T-helper 9 cell (primary cell): ENCODE measurements at places on chromosomes 13 and 19.
A peak's percentile ranks its signal among the peaks of the same experiment; 100 is the strongest.

- peak; percentile 32 for DNase-seq
Measured at GRCh38 chr19:16338470-16339360, 14.1 kb downstream of the KLF2 start.

- no peak for DNase-seq
Measured at GRCh38 chr13:50526661-50527071, 316.8 kb downstream of the DLEU7 start.

DNA sequence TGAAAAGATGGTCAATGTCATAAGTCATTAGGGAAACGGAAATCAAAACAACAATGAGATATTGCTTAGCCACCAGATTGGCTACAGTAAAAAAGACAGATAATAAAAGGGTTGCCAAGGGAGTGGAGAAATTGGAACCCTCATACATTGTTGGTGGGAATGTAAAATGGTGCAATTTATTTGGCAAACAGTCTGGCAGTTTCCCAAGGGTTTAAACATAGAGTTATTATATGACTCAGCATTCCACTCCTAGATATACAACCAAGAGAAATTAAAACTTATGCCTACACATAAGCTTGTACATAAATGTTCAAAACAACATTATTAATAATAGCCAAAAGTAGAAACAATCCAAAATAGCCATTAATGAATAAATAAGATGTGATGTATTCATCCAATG lies 9.9 kb upstream of the ZNF227 start:
- no peak for DNase-seq

DNA sequence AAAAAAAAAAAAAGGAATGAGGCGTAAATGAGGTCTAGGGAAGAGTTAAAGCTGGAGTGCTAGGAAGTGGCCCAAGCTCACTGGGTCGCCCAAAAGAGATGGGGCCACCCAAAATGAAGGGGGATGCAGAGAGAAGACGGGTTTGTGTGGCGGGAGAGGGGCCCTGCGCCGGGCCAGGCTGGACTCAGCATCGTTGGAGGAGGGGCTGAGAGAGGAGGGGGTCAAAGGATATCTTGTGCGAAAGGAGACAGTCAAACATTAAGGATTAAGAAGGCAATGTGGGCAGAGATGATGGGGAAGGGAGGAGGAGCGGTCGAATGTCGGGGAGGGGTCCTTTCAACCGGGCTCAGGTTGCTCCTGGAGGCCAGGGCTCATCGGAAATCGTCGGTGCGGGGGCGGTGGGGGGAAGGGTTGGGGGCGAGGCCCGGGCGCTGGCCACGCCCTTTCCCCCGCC lies 825 bp upstream of the CARM1 start:
- no peak for DNase-seq

DNA sequence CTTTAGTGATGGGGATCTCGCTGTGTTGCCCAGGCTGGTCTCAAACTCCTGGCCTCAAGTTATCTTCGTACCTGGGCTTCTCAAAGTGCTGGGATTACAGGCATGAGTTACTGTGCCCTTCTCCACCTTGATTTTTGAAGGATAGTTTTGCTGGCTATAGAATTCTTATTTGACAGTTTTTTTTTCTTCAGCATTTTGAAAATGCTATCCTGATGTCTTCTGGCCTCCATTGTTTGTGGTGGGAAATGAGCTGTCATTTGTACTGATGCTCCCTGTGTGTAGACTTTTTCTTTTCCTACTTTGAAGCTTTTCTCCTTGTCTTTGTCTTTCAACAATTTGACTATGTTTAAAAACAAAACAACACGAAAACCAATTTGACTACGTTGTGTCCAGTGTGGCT lies 54.2 kb downstream of the SIPA1L3 start:
- DNase-seq, result no peak

DNA sequence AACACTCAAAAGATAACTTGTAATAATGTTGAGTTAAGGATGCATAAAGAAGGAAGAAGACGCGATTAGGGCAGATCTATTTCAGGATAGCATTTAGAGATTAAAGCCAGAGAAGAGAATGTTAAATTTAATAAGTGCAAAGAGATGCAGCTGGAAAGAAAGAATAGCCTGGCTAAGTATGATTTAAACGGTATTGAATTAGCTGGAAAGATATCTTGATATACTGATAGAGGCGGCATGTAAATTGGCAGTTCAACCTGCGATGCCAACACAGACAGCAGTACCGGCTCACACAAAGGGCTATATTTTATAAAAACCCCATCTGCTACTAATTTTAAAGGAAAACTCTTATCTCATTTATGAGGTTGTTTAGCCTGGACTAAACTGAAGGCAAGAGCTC lies 121.4 kb downstream of the ENOX1 start:
- DNase-seq, result no peak

- no peak for DNase-seq
Measured at GRCh38 chr13:80012251-80012650, 328.7 kb downstream of the SPRY2 start.

DNA sequence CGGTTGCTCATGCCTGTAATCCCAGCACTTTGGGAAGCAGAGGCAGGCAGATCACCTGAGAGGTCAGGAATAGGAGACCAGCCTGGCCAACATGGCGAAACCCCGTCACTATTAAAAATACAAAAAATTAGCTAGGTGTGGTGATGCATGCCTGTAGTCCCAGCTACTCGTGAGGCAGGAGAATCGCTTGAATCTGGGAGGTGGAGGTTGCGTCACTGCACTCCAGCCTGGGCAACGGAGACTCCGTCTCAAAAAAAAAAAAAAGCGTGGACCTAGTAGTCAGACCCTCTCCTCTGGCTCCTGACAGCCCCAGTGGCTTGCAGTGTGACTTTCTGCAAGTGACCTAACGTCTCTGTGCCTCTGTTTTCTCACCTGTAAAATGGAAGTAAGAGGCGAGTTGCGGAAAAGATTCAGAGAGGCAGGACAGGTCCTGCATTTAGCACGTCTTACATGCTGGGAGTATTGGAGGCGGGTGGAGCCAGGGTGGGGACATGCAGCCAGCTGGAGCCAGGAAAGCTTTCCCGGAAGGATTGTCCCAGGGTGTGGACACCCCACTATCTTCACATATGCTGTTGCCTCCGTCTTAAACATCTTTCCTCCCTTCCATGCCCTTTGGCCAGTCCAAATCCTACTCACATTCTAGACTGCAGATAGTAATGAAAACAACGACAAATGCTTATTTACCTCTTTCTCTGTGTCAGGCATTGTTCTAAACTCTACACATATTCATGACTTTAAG lies 2.9 kb downstream of the TUBB4A start:
- no peak for DNase-seq

DNA sequence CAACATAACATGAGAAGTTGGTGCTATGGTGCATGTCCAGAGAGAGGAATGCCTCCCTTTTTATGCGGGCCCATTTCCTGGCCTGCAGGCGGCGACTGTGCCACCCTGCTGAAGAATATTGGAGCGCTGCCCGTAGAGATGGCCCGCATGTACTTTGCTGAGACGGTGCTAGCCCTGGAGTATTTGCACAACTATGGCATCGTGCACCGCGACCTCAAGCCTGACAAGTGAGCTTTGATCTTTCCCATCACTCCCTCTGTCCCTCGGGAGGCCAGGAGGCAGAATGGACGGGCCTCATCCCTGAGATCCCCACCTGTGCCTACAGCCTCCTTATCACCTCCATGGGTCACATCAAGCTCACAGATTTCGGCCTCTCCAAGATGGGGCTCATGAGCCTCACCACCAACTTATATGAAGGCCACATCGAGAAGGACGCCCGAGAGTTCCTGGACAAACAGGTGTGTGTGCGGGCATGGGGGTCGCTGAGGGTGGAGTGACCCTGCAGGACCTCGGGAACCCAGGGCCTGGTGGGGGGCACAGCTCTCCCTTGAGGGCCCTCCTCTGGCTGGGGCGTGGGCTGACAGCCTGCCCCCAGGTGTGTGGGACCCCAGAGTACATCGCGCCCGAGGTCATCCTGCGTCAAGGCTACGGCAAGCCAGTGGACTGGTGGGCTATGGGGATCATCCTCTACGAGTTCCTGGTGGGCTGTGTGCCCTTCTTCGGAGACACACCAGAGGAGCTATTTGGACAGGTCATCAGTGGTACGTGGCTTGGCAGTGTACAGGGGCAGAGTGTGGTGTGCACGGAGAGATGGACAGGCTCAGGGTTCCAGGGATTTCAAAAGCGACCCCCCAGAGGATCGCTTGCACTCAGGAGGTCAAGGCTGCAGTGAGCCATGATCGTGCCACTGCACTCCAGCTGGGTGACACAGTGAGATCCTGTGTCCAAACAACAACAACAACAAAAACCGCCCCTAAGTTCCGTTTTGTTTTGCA lies 16.2 kb downstream of the DNASE2 start:
- DNase-seq, result no peak

- no peak for DNase-seq
Measured at GRCh38 chr13:92265408-92265807, 867.0 kb downstream of the GPC5 start.

GRCh38 chr19:6273701-6274601 lies 5.8 kb downstream of the MLLT1 start:
- no peak for DNase-seq
